ENCODE measurements at places on chromosomes 16 and 17.

- DNase-seq = no peak
Observed at GRCh38 chr17:8341456-8341855, 1.8 kb downstream of the ODF4 start.

DNA sequence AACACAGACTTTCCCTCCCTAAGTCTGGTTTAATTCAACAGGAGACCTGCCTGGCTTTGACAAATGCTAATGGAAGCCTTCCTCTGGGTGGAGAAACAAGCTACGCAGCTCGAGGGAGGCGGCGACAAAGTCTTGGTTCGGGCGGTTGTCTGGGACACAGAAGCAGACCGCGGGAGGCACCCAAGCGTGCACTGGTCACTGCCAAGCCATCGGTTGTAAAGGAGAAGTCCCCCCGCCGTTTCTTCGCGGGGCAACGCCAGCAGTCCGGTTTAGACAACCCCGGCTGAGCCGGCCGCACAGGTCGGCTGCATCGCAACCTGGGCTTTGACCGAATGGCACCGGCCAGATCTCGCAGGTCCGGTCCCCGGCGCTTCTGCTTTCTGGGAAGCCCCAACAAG is 586 bp downstream of the GLYR1 start:
- DNase-seq = peak; percentile 21

DNA sequence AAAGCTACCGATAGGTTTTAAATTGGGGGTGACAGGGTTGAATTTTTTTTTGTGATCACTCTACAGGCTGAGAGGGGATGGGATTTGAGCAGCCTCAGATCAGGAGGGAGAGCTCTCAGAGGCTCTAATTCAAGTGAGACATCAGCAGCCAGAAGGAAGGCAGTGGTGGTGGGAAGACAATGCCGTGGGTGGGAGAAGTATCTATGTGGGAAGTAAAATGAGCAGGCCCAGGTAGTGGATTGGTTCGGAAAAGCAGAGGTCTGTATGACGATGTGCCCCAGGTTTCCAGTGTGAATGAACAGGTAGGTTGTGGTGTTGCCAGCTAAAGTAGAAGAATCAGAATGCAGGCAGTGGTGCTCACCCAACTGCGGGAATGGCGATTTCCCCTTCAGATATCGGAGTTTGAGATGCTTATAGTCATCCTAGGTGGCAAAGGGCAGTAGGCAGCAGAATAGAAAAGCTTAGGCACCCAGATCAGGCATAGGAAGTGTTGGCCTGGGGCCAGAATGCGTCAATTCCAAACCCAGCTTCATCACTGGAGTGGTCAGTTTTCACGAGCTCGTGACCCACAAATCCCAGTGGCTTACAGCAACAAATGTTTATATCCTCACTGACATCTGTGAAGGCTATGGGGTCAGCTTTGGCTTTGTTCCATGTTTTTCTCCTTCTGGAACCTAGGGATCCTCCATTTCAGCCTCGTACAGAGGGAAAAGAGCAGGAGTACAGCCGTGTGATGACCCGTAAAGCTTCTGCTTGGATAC is 24.0 kb downstream of the MEOX1 start:
- no peak for DNase-seq

DNA sequence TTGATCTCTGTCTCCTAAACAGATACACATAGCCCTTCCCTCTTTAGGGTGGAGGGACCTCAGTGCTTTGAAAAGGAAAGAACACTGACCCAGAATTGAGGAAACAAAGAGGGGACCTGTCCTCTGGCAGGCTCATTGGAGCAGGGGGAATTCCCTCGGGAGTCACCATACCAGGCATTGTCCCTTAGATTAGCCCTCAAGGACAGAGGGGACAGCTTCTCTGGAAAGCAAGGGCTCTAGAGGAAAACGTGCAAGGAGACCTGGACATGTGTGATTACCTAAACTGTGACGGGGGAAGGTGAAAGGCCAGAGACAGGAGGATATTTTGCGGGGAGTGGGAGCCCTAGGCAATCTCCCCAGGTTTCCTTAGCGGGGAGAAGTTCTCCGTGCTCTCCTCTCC is 7.6 kb upstream of the FZD2 start:
- DNase-seq = no peak

GRCh38 chr17:17204635-17205231 is 1.4 kb downstream of the PLD6 start:
- DNase-seq = no peak

DNA sequence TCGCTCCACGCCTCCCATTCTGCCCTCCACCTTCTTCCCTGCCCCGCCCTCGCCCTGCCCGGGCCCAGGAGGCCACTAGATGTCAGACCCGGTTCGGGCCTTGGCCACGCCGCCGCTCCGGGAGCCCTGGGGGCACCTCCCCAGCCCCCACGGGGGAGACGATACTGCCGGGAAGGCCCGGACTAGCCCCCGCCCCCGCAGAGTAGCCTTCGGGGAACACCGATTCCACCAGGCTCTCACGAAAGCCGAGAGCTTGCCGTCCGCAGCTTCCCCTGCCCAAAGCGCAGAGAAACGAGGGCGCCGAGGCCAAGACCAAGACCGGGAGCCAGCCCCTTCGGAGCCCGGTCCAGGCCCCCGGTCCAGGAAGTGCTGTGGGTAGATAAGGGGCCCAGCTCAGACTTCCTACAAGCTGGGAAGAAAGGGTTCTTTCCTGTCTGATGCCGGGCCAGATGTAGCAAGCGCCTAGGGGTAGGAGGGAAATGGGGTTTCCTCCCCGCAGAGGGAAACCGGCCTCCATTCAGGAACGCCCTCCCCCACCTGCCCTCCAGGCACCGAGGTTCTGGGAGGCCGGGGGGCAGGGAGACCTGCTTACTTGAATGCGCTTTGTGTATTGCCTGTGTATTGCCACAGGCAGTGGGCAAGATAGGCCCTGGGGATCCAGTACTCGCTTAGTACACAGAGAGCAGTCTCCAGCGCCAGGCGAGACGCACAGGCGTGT is 806 bp upstream of the CYB561 start:
- DNase-seq = peak; percentile 56

DNA sequence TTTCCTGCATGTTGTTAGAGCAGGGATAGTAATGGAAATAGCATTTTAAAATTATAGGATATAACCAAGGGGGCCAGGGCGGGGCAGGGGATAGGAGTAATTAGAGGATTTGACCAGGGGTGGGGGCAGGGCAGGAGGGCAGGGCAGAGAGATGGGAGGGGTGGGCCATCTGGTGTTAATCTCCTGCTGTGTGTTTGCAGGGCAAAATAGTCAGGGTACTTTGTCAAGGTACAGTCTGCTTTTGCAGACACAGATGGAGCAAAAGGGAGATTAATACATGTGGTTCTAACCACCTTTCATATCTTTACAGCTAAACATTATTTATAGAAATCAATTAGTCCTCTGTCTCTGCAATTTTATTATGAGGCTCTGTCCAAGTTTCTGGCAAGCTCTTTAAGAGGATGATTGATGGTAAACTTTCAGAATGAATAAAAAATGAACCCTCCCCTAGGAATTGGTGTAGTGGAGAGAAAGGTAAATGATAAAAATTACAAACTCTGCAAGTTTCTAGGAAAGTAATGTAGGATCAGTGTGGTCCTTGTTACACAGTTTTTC is 6.6 kb downstream of the ANKFN1 start:
- no peak for DNase-seq

DNA sequence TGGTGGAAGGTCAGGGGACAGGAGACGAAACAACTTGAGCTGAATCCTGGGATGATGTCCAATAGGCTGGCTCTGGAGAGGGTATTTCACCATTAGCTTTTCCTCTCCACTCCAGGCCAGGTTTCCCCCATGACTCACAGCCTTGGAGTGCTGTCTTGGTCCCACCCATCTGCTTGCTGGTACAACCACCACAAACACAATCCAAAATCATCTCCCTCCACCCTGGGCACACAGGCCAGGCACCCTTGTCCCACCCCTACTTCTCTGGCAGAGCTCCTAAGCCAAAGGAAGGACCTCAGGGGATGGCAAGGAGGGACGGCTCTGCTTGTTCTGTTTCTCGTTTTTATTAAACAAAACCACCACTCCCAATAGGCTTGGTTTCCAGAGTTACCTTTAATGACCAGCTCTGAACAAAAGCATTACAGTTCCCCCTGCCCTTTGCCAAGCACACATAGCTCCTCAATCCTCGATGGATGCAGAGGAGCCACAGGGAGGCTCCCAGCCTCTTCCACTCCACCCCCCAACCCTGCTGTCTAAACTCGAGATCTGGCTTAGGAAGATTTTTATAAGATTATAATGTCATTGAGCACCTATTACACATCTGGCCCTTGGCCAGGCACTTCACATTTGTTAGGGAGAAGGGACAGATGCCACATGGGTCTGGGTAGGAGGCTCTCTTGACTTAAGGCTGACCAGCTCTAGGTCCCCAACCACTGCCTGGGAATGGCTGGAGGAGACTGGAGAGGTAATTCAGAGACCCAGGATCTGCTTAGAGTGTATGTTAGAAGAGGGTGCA is 13.3 kb downstream of the CAVIN1 start:
- DNase-seq = no peak

GRCh38 chr17:2214047-2214928 is 89.3 kb downstream of the SMG6 start:
- no peak for DNase-seq

- DNase-seq = no peak
Observed at GRCh38 chr16:48498769-48499631, 111.0 kb downstream of the N4BP1 start.

DNA sequence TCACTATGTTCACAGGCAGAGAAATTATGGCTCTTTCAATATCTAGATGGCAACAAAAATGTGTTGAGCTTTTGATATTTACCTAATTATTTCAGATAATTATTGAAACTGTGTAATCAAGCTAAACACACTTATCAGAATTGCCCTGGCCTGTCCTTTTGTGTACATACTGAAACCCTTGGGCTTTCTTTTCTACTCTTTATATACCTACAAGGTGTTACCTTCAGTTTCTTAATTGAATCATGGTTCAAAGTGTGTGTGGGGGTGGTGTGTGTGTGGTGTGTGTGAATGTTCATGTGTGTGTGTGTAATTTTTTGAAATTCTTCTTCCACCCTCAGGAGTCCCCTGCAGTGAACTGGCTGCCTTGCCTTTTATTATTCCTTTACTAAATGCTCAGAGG is 506.8 kb upstream of the SOX9 start:
- no peak for DNase-seq

DNA sequence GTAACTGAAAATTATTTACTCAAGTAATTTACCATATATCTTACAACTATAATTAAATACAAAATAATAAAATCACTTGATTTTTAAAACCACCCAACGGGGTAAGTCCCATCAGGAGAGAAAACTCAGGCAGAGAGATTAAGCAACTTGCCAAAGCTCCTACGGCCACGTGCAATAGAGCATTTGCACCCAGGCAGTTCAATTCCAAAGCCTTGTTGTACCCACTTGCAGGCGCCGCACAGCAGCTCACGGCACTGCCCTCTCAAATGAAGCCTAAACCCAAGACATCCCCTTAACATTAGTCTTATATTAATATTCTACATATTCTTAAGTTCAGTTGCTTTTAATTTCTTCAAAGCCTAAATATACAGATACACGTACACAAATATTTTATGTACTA is 75.7 kb downstream of the SPAG9 start:
- DNase-seq = no peak

DNA sequence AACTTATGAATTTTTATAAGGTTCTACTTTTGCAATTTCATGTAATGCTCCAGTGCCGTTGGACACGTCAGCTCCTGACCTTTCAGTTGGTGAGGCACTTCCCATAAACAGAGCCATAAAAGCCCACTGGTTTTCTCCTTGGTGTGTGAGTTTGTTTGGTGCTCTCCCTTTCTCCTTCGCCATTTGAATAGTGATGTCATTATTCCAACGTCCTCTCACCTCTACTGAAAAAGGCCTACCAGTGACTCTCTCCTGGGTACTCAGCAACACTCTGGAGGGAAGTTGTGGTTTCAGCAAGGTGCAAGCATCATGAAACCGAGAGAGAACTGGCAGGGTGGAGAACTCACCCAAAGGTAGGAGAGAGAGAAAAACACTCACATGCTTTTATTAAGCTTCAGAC is 29.6 kb upstream of the HNF1B start:
- DNase-seq = peak; percentile 54

DNA sequence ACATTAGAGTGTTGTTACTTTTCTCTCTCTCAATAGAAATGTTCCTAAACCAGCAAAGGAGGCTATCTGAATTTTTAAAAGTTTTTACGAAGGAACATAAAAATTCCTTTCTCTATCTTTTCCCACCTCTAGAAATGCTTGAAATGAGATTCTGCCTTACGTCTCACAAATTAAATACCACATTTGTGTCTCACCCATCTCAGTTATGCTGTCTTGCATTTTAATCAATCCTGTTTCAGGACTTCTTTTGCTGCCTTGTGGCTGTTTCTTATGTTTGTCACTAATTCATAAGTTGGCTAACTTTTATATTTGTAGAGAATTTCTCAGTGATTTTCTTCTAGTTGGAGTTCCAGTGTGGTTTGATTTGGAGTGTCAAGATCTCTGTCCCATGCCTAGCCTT is 3.5 kb downstream of the OMG start:
- no peak for DNase-seq

DNA sequence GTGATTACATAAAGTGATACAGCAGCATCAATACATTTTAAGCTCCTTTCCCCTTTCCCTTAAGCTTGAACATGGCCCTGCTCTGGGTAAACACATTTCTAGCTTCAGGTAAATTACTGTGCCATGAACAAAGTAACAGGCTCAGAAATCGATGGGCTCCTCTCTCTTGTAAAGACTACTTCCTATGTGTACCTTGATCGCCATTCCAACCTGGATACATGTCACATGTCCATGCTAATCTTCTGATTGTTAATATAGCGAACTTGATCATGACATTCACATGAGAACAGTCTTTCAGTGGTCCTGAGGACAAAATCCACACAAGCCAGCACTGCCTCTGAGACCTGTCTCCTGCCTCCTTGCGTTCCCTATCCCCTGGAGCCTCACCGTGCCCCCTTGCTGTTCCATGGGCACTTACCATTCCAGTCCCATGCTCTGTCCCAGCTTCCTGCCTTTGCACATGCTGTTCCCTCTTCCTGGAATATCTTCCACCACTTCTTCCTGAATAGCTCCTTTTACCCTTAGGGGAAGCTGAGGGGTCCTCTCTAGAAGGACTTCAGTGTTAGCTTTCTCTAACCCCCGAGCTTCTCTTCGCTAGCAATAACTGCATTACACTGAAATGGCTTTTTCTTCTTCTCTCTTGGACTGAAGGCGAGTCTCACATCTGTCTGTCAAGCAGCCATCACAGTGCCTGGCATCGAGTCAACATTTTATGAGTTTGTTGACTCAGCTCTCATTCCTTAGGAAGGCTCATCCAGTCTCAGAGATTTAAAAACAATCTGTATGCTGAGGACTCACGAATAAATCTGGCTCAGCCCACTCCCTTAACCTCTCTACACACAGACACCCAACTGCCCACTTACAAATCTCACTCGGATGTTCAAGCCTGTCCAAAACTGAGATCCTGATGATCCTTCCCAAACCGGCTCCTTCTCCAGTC is 93.3 kb downstream of the ASIC2 start:
- no peak for DNase-seq

DNA sequence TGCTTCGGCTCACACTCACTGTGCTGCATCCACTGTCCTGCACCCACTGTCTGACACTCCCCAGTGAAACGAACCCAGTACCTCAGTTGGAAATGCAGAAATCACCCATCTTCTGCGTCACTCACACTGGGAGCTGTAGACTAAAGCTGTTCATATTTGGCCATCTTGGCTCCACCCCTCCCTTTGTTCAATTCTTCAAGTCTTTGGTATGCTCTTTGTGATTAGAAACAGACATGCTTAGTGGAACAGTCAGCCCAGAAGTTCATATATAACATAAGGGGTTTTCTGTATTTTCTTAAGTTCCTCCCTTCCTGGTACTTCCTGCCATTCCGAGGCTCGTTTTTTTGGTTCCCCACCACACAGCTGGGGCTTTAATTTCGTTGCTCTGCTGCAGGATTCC is 398.5 kb upstream of the DYNLRB2 start:
- DNase-seq = no peak

GRCh38 chr16:79950932-79951719 is 350.6 kb upstream of the MAF start:
- DNase-seq = no peak
